ENCODE measurements at places on chromosomes 3 and 15.
A peak's percentile ranks its signal among the peaks of the same experiment; 100 is the strongest.

- DNase-seq, result no peak
Measured at GRCh38 chr3:23365066-23365465, 161.9 kb downstream of the UBE2E2 start.

DNA sequence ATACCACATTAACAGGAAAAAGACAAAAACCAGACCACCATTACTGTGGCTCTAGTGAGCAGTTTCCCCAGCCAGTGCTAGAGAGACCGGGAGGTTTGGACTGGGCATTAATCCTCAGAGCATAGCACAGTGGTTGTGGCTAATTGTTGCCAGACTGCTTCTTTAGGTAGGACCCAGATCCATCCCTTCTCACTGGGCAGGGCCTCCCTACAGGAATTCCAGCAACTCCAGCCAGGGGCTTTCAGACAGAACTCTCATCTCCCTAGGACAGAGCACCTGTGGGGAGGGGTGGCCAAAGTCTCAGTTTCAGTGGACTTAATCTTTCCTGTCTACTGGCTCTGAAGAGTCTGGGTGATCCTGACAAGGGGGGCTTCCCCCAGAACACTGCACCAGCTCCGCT, 759.6 kb downstream of the SQOR start:
- no peak for DNase-seq

- DNase-seq, result no peak
Measured at GRCh38 chr3:156378871-156379270, 176.0 kb downstream of the SSR3 start.

GRCh38 chr3:196406811-196407470, 25.3 kb downstream of the UBXN7 start:
- DNase-seq, result peak; percentile 7

DNA sequence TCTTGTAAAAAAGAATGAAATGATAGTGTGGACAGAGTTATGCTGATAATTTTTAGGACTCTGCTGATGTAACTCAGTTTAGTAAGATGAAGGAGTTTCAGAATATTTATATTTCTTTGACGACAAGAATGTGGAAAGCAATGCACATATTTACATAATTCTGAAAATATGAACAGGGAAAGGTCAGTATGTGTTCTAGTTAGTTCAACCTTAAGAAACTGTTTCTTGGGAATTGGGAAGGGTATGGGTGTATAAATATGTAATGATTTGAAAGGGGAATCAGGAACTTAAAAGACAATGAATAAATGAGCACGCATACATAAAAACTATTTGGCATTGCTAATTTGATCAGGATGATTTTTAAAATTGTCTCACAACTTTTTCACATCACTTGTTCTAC, 1226.1 kb downstream of the SI start:
- no peak for DNase-seq

DNA sequence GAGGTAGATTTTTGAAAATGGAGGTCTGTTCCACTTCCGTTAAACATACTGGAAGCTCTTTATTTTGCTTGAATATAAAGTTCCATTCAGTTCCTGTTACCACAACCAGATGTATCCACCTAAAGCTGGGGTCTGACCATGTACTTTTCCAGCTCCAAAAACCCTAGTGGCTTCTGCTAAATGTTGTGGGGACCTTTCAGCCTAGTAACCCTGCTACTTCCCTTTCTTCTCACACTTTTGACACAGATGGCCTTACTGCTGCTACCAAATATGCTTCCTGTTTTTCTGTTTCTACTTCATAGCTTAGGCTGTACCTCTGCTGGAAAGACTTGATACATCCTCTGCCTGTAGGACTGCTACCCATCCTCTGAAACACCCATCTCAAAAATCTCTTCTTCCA, 87.8 kb downstream of the COL6A6 start:
- DNase-seq, result no peak

Data from right lung (tissue), 10 donors.